HEK293T (cell line): ENCODE measurements at places on chromosomes 6 and 20.

GRCh38 chr20:50052550-50053361 is 60.2 kb downstream of the UBE2V1 start:
- no peak for DNase-seq

DNA sequence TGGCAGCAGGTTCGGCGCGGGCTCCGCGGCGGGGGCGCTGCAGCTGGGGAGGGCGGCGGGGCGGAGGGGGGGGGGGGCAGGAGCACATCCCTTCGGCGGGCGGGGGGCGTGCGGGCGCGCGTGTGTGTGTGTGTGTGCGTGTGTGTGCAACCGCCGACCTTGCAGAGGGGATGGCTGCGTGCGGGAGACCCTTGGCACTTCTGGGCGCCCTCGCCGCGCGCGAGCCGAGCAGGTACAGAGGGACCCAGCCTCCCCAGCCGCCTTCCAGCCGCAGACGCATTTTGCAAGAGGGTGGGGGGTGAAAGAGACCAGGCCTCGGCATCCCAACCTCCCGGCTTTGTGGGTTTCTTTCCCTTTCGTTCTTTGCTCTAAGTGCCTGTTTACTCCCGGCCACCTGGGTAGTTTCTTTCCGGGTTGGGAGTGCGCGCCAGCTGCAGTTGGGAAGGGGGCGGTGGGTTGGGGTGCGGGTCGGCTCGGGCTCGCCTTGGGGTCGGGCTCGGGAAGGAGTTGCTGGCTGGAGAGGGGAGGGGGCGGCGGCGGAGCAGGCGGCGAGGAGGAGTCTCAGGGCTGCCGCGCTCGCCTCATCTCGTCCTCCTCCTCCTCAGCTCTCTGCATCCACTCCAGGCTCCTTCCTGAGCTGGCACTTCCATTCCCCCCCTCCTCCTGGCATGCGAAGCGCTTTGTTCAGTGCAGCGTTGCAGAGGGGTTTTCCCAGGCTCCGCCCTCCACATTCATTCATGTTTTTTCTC is 620 bp downstream of the HIVEP1 start:
- DNase-seq, result peak; percentile 57

GRCh38 chr20:44159125-44159524 is 27.9 kb downstream of the JPH2 start:
- no peak for DNase-seq

DNA sequence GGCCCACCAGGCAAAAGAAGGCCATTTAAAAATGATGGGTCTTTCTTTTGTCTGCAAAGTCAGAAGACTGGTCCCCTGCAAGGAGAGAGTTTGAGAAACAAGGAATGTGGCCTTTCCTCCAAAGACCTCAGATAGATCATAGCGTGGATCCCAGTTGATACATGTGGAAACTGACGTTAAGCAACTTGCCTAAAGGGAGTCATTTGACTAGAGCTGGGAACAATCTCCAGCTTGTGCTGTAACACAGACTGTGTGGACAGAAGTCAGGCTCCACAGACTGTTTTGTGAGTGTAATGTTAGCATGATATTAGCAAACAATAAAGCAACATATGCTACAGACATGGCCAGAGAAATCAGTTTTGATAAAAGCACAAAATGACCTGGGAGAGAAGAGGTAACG is 140.4 kb upstream of the CITED2 start:
- no peak for DNase-seq

- DNase-seq, result no peak
Observed at GRCh38 chr6:56076033-56076432, 171.3 kb downstream of the COL21A1 start.

GRCh38 chr20:22471156-22471836 is 113.1 kb downstream of the FOXA2 start:
- no peak for DNase-seq

- peak; percentile 7 for DNase-seq
Observed at GRCh38 chr6:68400396-68400795, 234.7 kb upstream of the ADGRB3 start.

DNA sequence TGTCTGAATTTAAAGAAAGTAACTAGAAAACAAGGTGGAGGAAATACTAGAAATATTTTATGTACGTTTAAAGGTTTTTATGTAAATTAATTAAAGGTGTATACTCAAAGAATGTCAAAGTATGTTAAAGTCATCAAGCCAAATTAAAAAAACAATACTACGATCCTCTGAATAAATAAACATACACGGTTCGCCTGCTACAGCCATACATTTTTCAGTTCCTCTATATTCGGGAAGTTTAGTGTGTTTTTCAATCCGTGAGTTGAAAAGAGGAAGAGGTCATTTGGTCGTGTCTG is 626 bp downstream of the STX7 start:
- DNase-seq, result no peak

DNA sequence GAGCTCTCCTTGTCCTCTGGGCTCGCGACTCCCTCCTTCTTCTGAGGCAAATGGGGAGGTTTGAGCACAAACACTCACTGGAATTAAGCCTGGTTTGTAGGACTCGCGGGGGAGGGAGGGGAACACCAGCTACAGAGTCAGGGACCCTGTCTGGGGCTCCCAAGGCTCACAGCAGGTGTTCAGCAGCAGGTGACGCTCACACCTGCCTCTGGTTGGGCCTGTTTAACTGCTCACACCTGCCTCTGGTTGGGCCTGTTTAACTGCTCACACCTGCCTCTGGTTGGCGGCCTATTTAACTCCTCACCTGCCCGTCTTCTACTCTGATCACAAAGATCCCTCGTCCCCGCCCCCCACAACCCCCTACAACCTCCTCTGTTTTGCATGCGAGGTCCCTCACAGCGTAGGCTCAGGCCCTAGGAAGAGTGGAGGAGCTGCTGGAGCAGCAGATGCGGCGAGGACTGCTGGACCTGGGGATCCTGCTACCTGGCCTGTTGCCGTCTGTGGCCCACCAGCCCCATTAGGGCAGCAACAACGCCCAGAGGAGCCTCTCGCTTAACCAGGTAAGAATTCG is 181.9 kb downstream of the ERMARD start:
- DNase-seq, result no peak

GRCh38 chr20:47265214-47265613 is 91.3 kb downstream of the ZMYND8 start:
- no peak for DNase-seq

GRCh38 chr20:33183312-33183711 is 15.4 kb downstream of the BPIFA2 start:
- no peak for DNase-seq

GRCh38 chr6:93139408-93140081 is 279.8 kb downstream of the EPHA7 start:
- no peak for DNase-seq
